ENCODE measurements at places on chromosomes 6 and 20. TPM values are rescaled to one million over a fixed set of nuclear protein-coding genes. Genes with fewer than 3 reads are reported as not detected.

Gene OR2H2
- total RNA-seq = not detected

Gene NRN1
- total RNA-seq = 13.1 TPM

Gene LY6G5B
- total RNA-seq = 13.5 TPM

Gene LAMP5
- 4.1 TPM for total RNA-seq

Gene APOBEC2
- total RNA-seq = not detected

Data from parietal lobe (tissue), 2 donors.